ENCODE measurements at places on chromosomes 16 and 17.

DNA sequence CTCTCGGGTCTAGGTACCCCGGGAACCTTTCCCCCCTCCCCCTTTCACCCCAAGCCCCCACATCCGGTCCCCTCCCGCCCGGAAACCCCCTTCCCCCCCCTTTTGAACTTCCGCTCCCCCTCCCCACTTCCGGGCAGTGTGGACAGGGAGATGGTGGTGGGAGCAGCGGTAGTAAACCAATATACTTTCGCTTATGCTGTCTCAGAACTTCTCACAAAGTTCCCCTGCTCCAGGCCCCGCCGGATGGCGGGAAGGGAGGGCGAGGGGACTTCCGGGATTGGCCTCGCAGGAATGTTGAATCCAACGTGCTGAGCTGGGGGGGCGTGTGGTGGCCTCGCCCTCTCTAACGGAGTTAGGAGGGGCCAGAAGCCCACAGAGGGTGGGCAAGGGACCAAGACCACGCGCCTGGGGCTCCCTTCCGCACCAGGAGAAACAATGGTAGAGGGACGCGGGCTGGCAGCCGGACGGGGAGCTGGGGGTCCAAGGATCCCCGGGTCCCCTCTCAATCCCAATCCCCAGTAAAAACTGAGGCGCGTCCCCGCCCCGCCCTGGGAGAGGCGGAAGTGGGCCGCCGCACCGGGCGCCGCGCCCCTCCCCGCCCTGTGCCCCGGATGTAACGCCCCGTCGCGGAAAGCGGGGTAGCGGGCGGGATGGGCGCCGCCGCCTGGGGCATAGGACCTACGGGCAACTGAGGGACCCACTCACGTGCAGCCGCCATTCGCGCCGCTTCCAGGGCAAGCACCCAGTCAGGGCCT, 742 bp downstream of the PFN1 start:
- DNase-seq: peak; percentile 81

DNA sequence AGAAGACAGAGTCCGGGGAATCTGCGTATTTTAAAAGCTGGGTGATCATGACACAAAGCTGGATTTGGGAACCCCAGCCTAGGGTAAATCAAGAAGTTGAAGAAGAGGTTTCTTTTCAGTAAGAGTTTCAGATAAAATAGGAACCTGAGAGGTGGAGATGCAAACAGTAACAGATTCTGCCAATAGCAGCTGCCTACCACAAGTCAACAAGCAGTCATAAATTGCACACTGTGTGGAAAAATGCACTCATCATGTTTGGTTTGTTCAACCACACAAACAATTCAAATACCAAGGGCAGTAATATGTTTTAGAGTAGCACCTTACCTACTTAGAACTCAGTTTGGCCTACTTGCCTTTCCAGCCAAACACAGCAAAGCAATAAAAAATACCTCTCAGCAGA, 14.0 kb downstream of the MYO1D start:
- no peak for DNase-seq

- DNase-seq: no peak
Observed at GRCh38 chr17:70588003-70588402, 418.7 kb downstream of the KCNJ2 start.

- DNase-seq: no peak
Observed at GRCh38 chr17:60548990-60549389, 22.9 kb upstream of the APPBP2 start.

GRCh38 chr16:2213817-2214718, 572 bp downstream of the PGP start:
- DNase-seq: peak; percentile 45

DNA sequence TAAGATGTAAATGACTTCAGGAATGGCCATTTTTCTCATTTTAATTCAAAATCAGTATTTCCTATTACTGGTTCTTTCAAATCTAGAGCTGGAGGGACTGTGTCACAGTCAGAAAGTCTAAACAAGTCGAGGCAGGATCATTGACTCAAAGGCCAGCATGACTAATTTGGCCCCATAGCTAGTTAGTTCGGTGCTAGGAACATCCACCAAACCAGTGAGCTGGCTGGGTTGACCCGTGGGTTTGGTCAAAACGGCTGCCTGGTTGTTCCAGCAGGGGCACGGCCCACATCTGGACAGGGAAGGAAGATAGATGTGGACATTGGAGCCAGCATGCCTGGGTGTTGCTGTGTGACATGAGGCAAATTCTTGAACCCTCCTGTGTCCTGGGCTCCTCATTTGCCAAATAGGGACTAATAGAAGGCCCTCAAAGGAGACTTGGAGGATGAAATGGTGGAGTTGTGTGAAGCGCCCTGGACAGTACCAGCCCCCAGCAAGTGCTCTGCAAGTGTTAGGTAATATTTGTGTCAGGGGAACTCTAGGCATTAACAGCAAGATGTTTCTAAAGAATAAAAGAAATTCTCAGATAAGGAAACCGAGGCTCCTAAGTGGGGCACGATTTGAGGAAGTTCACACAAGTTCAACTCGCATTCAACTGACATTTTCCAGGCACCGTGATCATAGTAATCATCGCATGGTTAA, 46.2 kb downstream of the MEOX1 start:
- no peak for DNase-seq

GRCh38 chr17:80862978-80863377, 128.7 kb upstream of the CHMP6 start:
- no peak for DNase-seq

DNA sequence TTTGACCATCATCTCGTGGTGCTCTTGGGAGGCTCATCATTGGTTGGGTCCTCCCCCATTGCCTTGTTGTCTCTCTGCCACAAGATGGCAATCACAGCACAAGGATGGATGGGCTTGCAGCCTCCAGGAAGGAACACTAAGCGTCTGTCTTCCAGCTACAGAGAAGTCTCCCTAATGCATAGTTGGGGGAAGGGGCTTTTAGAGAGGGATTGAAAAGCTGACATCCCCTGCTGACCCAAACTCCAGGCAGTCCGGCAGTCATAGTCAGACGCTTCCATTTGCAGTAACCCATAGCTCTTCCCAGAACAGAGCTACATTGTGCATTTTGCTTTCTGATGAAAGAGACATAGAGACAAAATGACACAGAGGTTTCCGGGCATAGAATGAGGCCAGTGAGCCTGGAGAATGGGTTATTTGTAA, 111.4 kb downstream of the UTP18 start:
- peak; percentile 68 for DNase-seq

- DNase-seq: no peak
Observed at GRCh38 chr17:8520981-8521380, 85.3 kb downstream of the NDEL1 start.

DNA sequence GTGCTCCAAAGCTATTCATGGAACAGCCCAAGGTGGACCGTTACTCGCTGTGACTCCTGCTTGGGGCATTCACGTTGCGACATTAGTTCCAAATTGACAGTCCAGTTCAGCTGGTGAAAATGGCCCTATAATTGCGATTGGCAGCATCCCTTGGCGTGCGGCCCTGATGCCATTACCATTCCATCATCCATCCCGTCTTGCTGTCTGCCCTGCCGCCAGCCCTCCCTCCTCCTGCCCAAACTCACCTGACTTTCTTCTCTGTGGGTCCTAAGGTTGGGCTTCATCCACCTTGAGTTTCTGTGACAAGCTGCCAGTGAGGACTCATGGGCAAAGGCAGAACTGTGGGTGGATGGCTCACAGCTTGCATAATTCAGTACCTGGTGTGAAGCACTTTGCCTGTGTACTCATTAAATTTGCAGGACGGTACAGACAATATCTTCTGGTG, 104.6 kb downstream of the RPTOR start:
- no peak for DNase-seq

GRCh38 chr16:60432472-60432871, 1603.8 kb downstream of the CDH8 start:
- no peak for DNase-seq

DNA sequence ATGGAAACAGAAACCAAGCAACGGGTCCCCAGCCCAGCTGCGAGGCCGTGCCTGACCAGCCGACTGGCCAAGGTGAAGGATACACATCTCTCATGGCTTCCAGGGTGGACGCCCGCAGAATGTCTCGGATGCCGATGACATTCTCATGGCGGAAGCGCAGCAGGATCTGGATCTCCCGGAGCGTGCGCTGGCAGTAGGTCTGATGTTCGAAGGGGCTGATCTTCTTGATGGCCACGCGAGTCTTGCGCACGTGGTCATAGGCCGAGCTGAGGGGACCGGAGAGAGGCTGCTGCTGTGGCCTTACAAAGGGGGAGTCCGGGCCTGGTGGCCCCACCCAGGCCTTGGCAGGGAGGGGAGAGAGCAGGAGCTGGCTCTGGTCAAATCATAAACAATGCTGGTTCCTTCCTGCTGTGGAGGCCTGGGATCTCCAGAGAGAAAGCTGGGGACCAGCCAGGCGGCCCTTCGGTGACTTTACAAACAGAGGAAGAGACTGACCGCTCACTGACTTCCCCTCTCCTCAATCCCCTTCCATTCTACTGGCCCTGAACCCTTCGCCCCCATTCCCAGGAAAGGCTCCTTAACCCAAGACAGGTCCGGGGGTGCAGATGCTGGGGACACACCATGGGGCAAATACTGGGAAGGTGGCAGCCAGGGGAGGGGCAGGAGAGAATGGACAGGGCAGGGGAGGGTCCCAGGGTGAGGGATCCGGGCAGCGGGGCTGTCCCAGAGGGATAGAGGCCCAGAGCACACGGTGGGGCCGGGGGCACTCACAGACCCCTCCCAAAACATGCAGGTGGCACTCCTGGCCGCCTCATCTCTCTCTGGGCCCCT, 1.1 kb downstream of the MAPK3 start:
- no peak for DNase-seq

- no peak for DNase-seq
Observed at GRCh38 chr16:67419931-67420330, 3.7 kb upstream of the ZDHHC1 start.

DNA sequence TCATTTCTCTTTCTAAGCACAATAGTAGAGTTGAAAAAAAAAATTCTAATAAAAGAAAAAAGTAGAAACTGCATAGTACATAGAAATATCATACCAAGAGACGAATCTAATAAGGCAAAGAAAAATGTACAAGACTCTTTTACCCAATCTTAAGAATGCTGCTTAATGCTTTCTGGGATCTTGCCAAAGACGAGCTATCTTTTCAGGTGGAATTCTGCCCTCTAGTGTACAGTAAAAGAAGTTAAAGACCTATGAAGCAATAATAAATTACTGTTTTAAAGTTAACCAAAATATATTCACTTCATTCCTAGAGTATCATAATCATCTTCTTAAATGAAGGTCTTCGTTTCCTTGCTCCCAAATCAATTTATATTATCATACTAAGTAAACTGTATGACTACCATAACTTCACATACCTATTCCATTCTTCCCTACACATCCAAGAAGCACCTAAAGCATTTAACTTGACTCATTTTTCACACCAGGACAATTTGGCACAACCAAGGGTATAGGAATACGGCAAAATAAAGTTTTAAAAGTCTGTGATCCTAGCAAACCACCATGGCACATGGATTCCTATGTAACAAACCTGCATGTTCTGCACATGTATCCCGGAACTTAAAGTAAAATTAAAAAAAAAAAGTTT, 47.7 kb downstream of the CFDP1 start:
- DNase-seq: no peak

GRCh38 chr17:79473876-79474440, 136.9 kb downstream of the RBFOX3 start:
- DNase-seq: no peak

GRCh38 chr17:50365649-50366393, 7.2 kb downstream of the MRPL27 start:
- DNase-seq: no peak

DNA sequence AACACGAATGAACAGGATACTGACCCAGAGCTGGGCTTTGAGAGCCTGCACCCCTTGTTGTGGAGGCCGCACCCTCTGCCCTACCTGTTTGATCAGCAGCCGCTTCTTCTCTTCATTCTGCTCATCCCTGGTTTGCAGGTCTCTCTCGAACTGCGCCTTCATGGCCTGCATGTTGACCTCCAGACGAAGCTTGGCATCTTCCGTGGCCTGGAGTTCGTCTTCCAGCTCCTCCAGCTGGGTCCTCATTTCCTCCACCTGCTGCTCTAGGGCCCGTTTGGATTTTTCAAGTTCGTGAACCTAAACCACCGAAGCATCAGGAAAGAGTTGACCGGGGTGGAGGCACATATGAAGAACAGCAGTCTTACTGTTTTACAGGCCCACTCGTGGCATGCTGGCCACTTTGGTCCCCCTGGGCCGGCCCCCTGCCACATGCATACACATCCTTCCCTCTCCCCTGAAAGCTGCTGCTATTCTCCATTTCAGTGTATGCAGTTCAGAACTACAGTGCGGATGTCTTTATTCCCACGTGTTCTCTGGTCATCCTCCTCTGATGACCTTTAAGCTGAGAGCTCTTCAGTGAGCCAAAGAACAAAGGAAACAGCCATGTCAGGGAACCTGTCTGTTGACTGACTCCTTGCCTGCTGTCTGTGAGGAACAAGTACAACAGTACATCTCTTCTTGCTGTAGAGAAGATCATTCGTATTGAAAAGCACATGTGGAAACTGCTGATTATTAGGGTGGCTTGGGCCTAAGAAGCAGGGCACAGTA, 54.8 kb downstream of the NDEL1 start:
- DNase-seq: no peak

DNA sequence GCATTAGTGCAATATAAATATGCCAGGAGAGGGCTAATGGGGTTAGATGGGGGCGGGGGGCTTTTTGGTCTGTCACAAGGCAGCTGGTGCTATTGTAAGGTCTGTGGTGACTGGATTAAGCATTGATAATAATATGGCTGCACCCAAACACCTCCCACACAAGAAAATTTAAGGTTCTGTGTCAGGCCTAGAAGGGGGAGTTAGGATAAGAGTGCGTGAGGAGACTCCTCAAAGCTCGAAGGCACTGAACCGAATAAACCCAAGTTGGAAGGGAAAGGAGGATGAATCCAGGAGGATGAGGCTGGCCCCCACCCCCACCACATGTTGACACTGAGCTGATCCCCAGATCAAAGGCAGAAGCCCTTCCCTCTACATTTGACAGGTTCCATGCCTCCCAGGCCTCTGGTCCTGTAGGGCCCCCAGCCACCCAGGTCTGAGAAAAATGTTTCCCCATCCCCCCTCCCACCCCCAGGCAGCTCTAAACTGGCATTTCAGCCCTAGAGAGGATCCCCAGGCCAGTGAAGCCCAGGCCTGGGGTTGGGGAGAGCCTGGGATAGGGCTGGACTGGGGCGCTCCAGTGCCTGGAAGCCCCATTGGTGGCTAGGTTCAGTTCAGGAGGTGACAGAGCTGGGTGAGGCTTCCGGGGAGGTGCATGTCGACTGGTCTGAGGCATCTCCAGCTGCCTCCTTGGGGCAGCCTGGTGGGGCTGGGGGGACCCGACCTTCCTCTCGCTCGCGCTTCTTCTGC, 1.7 kb downstream of the HOXB1 start:
- DNase-seq: no peak

- no peak for DNase-seq
Observed at GRCh38 chr17:49565948-49566491, 9.7 kb upstream of the NXPH3 start.
